Activated T-cell treated with anti-CD3 and anti-CD28 coated beads for 24 hours (primary cell): ENCODE measurements at places on chromosomes 3 and 15.

DNA sequence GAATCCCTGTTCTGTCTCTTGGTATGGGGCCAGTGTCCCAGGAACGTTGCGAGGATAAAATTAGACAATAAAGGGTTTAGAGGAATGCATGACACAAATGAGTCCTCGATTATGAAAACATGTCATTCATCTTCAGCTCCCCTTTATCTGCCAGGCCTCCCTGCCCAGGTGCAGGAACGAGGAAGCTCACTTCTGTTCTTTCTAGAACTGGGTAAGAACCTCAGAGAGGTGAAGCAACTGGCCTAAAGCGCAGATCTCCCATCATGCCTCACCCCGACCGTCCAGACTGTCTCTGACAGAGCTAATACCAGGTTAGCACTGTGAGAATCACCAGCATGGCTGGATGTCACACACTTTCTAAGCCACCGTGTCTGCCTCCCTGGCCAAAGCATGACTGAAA lies 1.5 kb upstream of the ITIH1 start:
- DNase-seq: no peak

GRCh38 chr15:90000186-90001001 lies 730 bp upstream of the ZNF710 start:
- DNase-seq: no peak

DNA sequence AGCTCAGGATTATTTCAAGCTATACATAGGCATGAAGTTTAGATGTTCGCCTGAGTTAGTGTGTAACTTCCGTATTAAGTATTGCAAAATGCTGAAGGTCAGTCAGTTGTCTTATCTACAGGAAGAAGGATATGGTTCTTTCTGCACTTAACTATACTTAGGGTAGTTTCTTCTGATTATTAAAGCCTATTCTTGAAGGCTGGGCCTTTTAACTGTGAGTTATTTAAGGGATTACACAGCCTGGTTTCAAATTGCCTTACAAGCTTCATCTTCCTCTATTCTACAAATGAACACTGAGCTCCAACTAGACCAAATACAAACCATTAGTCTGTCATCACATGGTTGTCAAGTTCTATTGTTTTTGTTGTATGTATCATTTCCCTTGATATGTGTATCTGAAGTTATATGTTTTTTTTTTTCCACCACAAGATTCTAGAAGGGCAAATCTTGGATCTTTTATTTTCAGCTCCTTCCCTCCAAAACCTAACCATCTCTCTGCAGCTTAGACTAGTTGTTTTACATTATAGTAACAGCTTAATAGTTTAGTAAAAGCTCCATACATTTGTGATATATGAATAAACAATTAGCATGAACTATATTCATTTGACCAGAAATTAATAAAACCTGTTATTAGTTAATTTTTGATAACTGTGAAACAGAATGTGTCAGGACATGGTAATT lies 272.9 kb upstream of the KCNMB2 start:
- DNase-seq: no peak

GRCh38 chr3:169390741-169391305 lies 272.7 kb downstream of the MECOM start:
- DNase-seq: no peak

DNA sequence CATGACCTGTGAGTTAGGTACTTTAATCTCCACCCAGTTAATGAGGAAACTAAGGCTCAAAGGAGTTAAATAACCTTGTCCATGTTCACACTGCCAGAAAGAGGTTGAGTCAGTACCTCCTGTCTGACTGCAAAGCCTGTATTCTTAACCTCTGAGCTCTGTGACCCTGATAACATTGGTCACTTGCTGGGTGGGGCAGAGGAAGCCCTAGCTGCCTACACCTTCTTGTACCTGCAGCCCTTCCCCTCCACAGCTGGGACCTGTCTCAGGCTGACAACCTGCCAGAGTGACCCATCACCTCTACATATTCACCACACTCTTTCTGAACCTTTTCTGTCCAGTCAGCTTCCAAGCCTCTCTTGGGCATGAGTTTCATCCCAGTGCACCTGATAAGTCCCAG lies 106.1 kb upstream of the HES1 start:
- DNase-seq: no peak

GRCh38 chr15:60720086-60720485 lies 241.1 kb upstream of the ICE2 start:
- DNase-seq: no peak

DNA sequence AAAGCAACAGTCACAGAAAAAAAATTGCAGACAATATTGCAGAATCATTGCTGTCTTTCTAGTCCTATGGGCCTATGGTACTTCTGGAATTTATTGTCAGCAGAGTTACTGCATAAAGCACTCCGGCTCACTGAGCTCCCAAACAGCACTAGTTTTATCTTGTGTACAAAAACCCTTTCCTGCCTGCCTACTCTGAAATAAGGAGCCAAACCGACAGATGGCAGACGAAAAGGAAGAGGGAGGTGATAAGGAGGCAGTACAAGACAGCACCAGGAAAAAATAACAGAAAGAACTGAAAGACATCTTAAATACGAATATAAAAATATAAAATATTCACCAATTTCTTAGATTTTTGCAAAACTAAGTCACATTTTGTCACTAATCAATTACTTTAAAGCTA lies 15.6 kb downstream of the HERC1 start:
- no peak for DNase-seq

- DNase-seq: no peak
Observed at GRCh38 chr3:158221426-158221825, 111.5 kb downstream of the RSRC1 start.

DNA sequence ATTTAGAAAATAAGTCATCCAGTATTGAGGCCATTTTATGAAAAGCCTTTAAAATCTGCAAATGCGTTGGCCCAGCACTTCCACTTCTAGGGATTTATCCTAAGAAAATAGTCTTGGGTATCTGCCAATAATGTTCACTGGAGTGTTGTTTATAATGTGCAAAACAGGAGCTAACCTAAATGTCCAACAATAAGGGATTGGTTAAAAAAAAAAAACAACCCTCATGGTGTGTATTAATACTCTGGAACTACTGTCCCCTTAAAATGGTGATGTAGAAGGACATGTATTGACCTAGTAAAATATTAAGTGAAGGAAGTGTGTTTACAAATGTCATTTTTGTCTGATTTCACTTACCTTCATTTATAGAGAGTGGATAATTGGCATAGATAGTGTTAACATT lies 58.0 kb downstream of the IGF1R start:
- no peak for DNase-seq

DNA sequence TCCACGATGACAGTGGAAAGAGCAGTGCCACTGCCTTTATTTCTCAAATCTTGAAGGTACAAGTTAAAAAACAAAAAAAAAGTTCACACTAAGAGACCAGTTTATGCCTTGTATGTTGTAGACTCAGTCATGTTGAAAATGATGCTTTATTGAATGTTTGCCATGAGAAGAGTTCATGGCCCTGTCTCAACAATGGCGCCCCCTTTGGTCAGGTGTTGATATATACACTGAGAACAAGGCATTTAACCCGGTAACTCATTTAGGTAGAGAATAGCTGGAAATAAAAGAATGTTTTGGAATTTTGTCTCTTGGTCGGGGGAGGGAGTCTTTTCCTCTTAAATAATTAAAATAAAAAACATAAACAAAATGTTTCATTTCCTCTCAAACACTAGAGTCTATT lies 145.6 kb upstream of the SLC2A2 start:
- no peak for DNase-seq

DNA sequence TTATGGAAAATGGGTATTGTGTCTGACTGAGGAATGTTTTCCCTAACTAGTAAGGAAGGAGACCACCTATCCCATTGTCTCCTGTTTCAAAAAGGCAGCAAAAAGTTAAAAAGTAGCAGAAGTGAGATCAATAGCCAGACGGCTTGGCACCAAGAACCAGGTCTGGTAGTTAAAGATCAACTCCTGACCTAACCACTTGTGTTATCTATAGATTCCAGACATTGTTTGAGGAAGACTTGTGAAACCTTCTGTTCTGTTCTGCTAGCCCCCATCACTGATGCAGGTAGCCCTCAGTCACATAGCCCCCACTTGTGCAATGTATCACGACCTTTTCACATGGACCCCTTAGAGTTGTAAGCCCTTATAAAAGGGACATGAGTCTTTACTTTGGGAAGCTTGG lies 46.3 kb upstream of the C2CD4B start:
- no peak for DNase-seq

DNA sequence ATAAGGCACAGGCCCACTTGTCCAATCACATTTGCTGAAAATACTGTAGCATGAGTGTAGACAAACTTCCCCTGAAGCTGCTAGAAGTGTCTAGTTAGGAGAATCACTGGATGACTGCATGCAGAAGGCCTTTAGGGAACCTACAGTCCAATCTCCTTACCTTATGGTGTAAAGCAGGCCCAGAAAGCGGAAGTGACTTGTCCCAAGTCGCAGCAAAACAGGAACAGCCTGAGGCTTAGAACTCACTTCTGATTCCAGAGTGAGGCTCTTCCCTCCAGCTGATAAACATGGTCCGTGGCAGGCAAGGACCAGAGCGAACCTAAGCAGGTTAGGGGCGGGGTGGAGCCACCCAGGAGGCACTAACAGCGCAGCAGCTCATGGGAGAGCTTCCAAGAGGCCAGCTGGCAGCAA lies 2.5 kb downstream of the GRAMD2A start:
- DNase-seq: no peak

DNA sequence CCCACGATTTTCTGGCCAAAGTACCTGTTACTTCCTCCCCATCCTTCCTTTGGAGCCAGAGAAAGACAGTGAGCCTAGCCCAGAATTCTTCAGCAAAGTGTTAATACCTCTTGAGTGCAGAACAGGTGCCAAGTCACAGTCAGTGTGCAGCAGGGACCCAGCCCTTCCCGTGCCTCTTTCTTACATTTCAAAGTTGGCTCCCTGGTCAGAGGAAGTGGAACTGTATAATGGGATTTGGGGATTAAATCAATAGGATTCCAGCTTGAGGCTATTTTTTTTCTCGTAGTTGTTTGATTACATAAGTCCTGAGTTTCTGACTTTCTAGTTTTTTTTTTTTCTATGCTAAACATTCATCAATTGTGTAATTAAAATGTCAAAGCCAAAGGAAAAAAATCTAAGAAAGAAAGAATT lies 52.6 kb upstream of the ABHD10 start:
- no peak for DNase-seq

DNA sequence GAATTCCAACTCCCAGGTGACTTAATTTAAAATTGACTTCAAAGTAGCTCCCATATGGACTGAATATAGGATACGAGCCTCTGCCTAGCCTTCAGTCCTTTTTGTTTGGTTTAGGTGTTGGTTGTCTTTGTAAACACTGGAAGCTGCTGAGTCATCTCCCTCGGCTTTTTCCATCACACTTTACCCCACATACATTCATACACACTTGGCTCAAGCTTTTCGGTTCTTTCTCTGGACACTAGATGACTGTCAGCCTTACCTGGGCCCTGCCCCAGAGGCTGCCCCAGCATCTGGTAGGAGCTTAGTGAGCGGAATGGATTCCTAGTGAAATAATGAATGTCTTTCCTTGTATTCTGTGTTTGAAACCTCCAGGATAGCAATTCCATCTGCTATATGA lies 201.5 kb upstream of the IL12A start:
- no peak for DNase-seq

GRCh38 chr15:70910958-70911357 lies 18.3 kb downstream of the LRRC49 start:
- no peak for DNase-seq

DNA sequence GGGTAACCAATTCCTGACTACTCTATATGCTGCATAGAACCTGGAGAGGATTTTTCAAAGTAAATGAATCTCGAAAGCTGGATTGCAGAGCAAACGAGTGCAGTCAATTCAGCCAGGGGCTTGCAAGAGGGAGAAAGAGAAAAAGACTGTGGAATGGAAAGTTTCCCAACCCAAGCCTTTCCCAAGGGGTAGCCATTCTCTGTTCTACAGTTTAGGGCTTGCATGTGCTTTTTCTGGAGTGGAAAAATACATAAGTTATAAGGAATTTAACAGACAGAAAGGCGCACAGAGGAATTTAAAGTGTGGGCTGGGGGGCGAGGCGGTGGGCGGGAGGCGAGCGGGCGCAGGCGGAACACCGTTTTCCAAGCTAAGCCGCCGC lies 511 bp upstream of the RARB start:
- no peak for DNase-seq

GRCh38 chr3:39133093-39133490 lies 20.3 kb downstream of the CSRNP1 start:
- no peak for DNase-seq

GRCh38 chr3:58603606-58604005 lies 26.4 kb upstream of the FAM107A start:
- no peak for DNase-seq

GRCh38 chr3:128313935-128314334 lies 152.8 kb downstream of the DNAJB8 start:
- DNase-seq: no peak

DNA sequence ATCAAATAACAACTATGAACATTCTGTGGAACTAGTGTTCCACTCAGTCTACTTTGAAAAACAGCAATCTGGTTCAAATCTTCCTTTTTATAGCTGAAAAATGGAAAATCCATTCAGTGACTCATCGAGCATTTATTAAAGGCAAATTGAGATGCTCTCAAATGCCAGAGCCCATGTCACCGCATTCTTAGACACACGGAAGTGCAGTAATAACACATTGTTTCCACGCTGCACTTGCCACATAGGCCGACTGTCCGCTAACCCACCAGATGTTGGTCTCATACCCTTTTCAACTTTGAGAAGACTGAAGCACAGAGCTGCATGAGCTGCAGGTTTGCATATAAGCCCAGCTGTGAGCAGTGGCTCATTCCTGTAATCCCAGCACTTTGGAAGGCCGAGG lies 95.9 kb downstream of the TMEM266 start:
- no peak for DNase-seq

DNA sequence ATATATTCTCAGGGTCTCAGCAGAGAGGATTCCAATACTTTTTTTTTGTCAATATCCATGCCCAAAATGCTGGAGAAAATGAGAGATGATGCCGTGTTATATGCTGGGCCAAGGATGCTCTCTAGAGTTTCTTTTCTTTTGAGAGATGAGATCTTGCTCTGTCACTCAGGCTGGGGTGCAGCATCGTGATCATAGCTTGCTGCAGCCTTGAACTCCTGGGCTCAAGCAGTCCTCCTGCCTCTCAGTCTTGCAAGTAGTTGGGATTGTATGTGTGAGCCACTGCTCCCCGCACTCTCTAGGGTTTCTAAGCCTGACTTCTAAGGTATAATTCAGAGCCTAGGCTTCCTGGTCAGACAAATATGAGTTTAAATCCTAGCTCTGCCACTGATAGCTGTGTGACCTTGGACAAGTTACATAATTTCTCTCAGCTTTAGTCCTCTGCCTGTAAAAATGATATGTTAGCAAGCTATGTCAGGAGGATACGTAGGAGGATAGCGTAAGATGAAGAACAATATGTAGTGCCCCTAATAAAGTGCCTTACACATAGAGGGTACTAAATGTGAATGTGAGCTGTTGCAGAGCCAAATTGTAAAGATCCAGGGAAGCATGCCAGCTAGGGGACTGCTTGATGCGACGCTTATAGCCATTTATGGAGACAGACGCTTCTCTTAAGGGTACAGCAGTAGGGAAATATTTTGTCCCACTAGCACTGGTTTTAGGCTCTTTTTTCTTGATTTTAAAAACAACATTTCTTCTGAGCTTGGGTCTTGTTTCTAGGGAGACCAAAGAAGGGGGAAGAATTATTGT lies 7.4 kb downstream of the STARD9 start:
- no peak for DNase-seq
